ENCODE measurements at places on chromosomes 1 and 21.

DNA sequence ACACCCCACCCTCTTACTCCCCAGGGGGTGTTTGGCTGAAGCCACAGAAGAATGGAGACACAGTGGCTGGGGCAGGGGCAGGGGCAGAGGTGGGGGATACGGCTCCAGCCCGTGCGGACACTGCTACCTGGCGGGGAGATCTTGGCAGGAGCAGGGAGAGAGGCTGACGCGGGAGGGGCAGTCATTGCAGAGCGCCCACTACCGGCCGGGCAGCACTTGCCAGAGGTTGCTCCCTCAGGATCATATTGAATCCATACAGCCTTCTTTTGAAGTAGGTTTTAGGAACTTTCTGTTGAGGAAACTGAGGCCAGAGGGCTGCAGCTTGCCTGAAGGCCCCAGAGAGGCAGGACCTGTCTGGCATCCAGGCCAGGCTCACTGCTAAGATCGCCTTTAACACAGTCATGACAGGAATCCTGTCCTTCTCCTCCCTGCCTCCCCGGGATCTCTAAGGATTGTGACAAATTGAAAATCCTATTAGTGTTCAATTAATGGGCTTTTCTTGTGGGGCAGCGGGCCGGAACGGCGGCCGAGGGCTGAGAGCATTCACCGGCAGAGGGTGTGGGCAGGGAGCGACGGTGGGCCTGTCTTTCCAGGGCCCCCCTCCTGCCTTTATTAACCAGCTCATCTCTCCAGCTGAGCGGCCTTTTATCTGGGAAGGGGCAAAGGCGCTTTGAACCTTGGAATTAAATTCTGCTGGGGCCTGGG lies 65.5 kb upstream of the WNT4 start:
- DNase-seq = no peak

DNA sequence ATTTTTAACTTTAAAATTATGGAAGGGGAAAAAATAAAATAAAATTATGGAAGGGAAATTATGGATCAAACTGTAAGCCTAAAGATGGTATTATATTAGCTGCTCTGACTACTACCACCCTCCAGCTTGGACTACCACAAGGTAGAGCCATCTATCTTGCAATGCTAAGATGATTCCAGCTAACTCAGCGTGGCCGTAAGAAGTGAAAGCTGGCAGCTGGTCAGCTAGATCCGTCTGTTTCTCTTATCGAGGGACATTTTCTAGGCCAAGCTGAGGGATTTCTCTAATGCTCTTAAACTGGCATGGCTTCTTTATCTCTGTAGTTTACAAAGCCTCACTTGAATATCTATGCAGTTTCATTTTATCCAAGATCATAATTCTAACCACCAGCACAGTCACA lies 31.5 kb downstream of the LYST start:
- no peak for DNase-seq

GRCh38 chr1:117842408-117843170 lies 86.8 kb downstream of the GDAP2 start:
- no peak for DNase-seq

DNA sequence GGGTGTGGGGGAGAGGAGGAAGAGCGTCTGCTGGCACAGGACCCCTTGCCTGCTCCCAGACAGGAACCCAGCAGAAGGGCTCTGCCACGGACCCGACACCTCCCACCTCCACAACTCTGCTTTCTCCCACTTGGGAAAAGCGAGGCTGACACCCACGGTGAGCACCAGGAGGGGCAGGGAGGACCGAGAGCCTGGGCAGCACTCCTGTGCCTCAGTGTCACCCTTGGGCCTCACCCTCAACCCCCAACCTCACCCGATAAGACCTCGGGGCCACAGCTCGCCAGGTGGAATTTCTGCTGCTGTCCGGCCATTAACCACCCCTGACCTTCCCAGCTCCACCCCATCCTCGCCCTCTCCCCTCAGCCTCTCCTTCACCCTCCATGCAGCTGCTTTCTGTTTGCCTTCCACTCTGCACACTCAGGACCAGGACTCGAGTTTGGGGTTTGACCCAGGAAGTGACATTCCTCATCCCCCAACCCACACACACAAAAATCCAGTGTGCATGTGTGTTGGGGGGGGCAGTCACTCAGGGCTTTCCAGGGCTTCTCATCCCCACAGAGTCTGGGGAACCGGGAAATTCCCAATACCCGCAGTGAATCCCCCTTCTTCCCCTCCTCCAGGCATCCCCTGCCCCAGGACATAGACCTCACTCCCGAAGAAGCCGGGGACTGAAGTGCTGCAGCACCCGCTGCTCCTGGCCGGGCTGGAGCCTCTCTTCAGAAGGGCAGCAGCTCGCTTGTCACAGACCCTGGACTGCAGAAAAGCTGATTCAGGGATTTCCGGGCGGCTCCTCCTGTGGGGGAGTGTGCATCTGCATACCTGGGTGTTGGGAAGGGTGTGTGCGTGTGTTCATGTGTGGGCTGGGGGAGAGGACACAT lies 65.8 kb downstream of the SYT2 start:
- no peak for DNase-seq

DNA sequence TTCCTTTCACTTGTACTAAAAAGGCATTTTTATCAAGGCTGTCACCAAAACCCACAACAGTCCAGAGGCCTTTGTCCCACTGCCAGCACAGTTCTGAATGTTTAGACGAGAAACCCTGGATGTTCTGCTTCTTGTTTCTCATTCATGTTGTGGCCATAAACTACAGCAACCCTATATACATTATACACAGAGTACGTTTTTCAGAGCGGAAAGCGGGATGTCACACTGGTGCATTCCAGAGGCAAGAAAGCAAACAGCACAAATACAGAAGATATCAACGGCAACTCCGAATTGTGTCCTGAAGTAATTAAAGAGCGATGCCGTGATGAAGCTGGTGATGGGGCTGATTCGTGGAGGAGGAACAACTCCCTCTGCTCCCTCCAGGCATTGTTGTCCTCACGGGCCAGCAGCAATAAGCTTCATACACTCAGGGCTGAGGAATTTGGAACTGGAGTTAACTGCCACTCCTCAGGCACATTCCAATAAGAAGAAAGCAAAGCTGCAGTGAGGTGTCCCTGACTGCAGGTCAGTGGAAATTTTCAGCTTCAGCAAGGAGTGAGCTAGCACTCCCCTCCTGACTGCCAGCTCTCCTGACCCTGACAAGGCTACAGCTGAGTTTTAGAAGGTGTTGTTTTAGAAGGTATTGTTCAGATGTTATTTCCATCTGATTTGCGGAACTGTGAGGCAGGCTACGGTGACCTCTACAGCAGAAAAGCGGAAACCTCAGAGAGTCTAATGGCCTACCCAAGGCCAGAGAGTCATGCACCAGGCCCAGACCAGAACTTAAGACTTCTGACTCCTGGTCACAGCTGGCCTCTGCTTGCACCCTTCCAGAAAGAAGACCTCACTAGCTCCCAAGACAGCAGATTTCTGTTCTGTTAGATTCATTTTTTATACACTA lies 149.0 kb downstream of the TGFBR3 start:
- no peak for DNase-seq

- DNase-seq = no peak
Observed at GRCh38 chr1:12097321-12097720, 34.2 kb downstream of the TNFRSF8 start.

DNA sequence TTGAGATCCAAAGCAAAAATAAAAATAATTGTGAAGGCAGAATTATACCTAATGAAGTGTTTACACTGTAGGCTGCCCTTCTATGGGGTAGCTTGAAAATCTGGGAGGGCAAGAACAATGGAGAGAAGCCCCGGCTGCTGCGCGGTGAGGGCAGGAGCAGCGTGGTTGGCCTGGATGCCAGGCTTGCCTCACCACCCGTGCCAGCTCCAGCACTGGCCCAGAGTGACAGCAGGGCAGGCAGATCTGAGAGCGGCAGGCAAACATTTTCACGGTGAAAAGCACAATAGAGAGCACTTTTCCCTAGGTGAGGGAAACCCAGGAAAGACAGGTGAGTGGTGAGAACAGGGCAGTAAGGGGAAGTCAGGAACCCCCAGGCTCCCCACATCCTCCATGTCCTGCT lies 1.4 kb downstream of the PROK1 start:
- DNase-seq = no peak

GRCh38 chr1:225891229-225891972 lies 2.5 kb upstream of the LEFTY1 start:
- no peak for DNase-seq

DNA sequence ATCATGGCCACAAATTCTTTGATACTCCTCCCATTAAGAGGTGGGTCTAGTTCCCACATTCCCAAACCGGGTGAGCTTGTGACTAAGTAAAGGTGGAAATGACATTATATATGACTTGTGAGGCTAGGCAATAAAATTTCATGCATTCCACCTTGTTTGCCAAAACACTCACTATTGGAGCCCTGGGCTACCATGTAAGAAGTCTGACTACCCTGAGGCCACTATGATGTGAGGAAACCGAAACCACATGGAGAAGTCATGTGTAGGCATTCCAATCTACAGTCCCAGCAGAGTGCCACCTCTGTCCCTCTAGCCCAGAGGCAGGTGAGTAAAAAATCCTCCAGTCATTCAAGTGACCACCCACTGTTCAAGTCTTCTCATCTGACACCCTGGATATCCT lies 17.9 kb upstream of the SMG7 start:
- no peak for DNase-seq

GRCh38 chr1:61463220-61463619 lies 261.7 kb downstream of the TM2D1 start:
- DNase-seq = no peak

GRCh38 chr1:77031106-77031662 lies 163.9 kb downstream of the ST6GALNAC5 start:
- no peak for DNase-seq

DNA sequence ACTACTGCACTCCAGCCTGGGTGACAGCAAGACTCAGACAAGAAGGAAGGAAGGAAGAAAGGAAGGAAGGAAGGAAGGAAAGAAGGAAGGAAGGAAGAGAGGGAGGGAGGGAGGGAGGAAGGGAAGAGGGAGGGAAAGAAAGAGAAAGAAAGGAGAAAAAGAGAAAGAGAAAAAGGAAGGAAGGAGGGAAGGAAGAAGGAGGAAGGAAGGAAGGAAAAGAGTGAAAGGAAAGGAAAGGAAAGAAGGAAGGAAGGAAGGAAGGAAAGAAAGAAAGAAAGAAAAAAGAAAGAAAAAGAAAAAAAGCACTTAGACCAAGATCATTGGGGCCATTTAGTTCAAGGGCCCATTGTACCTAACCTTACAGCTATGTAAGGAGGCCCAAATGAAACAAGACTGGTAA lies 42.3 kb downstream of the PAFAH2 start:
- DNase-seq = no peak

DNA sequence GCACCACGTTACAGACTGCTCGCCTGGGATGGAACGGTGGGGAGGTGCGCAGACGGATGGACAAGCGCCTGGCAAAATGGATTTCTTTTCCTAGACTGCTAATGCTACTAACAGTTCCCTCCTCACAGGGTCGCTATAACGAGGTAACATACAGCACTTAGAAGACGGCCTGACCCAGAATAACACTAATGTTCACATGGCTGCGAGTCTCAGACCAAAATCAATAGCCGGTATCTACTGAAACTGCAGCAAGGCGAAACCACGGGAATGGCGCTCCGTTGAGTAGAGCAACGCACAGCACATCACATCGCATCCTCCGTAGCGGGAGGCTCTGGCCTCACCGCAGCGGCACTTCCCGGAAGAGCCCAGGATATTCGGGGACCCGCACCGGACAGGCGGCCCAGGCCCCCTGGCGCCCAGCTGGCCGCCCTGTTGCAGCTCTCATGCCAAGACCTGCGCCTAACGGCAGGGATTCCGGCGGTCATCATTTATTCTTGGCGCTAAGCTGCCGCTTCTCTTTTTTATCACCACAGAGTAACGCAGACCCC lies 46.6 kb downstream of the VPS26C start:
- peak; percentile 34 for DNase-seq

GRCh38 chr1:226960944-226961765 lies 21.1 kb downstream of the COQ8A start:
- no peak for DNase-seq

DNA sequence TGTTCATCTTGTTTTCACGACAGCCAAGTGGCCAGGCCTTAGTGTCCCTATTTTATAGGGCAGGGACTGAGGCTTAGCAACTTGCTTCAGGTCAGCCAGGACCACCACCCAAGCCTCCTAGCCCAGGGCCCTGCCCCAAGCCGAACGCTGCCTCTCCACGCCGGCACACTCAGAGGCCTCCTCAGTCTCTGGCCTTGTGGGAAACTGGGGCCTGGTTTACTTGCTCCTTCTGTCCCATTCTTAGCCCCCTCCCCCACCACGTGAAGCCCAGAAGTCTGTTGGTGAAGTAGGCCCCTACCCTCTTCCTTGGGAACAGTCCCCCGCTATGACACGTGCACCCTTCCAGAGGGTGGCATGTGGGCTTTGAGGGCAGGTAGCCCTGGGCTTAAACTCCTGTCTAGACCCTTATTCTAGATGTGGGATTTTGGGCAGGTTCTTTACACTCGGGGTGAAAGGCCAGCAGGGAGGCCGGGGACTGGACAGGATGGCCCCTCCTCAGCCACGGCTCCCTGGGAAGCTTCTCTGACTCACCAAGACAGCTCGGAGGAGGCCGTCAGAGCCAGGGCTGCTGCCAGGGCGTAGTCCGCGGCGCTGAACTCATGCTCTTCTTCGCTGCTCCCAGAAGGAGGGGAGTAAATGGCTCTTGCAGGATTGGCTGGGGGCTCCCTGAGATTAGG lies 4.3 kb downstream of the MYOM3 start:
- DNase-seq = no peak

DNA sequence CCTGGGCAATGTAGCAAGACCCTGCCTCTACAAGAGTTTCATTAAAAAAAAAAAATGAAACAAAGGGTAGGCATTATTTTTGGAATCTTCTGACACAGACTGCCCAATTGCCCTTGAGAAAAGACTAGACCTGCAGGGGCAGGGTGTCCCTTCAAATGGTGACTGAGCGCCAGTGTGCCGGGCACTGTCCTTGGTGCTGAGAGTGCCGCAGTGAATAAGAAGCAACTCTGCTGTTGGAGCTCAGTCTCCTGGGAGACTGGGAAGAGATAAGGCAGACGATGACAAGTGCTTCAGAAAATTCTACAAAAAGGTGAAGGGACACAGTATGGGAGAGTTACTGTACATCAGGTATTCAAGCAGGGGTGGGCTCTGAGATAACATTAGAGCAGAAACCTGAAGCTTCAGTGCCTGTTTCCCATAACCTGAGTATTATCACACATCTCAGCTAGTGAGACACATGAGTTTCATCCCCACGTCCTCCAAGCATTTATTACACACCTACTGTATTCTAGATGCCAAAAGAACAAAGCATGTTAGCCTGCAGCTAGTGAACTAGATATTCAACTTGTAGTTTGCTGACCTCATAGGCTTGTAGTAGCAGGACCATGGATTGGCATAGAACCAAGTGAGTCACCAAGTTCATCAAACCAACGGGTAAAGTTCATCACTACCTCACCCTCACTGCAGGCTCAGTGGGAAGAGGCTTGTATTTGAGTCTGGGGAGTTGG lies 18.4 kb upstream of the RPL11 start:
- DNase-seq = no peak

- no peak for DNase-seq
Observed at GRCh38 chr1:64677532-64677931, 67.3 kb upstream of the RAVER2 start.

GRCh38 chr1:178518894-178519293 lies 6.0 kb downstream of the TEX35 start:
- no peak for DNase-seq
